Femur (tissue), 1 donor: ENCODE measurements at places on chromosomes 5 and 9.
A peak's percentile ranks its signal among the peaks of the same experiment; 100 is the strongest.

GRCh38 chr5:177194268-177194667, 60.7 kb downstream of the NSD1 start:
- no peak for DNase-seq

DNA sequence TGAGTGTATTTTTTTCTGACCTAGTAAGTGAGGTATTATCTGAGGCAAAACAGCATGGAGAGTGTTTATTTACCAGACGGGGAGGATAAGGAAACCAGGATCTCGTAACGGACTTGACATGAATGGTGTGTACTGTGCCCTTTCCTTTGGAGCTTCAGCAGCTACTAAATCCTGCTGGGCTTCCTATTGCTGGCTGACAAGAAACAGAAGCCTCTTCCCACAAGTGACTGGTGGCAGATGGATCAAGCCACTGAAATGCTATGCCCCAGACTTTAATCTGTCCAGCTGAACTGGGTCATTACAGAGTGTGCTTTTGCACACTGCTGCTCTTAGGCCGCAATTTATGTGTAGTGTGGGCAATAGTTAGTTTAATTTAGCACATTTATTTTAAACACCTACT, 162.7 kb upstream of the MRPS30 start:
- DNase-seq: no peak

GRCh38 chr9:109453210-109453842, 44.8 kb downstream of the PTPN3 start:
- DNase-seq: no peak

DNA sequence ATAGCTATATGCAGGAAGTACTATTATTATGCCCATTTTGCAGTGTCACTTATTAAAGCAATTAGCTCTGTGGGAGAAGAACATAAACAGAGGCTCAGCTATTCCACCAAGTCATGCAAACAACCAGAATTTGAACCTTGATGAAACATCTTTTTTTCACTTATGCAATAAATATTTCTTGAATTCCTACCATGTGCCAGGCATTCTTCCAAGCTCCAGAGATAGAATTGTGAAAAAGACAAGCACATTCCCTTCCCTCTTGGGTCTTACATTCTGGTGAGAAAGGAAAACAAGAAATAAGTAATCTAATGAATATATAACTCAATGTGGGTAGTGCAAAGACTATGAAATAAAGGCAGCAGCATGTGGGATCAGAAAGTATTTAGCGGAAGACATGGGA, 32.1 kb upstream of the ADRB2 start:
- no peak for DNase-seq

GRCh38 chr9:137461316-137461662, 2.2 kb upstream of the NSMF start:
- peak; percentile 22 for DNase-seq

GRCh38 chr9:33619666-33620404, 95.8 kb downstream of the ANKRD18B start:
- no peak for DNase-seq
